Thymus (tissue), 14 donors: ENCODE measurements at places on chromosomes 5 and 9. TPM values are rescaled to one million over a fixed set of nuclear protein-coding genes. Genes with fewer than 3 reads are reported as not detected.

The CCL28 gene
- 2.0 TPM for total RNA-seq

The ANKH gene
- 17.3 TPM for total RNA-seq

The NUTM2F gene
- total RNA-seq: not detected

The EQTN gene
- 0.05 TPM for total RNA-seq

The AJM1 gene
- total RNA-seq: 0.42 TPM

The PAIP2 gene
- total RNA-seq: 108 TPM

The GPR150 gene
- total RNA-seq: 0.19 TPM

GRCh38 chr5:180176191-180176590 is 32.8 kb downstream of the RASGEF1C start:
- no peak overlapping the region for H3K27ac ChIP-seq
- no peak overlapping the region for H3K4me3 ChIP-seq
- DNase-seq: no peak
- no peaks in the 10 kb centered on the region for H3K36me3 ChIP-seq

GRCh38 chr5:16727755-16728325 is 111.0 kb upstream of the RETREG1 start:
- no peaks in the 10 kb centered on the region for H3K36me3 ChIP-seq
- no peaks in the 10 kb centered on the region for H3K27me3 ChIP-seq
- DNase-seq: no peak
- no peak overlapping the region for H3K27ac ChIP-seq
- no peak overlapping the region for H3K4me3 ChIP-seq
- H3K4me1 ChIP-seq: peaks cover 4% of the 10 kb centered on the region

- no peaks in the 10 kb centered on the region for H3K36me3 ChIP-seq
- H3K4me1 ChIP-seq: no peaks in the 10 kb centered on the region
- no peaks in the 10 kb centered on the region for H3K27me3 ChIP-seq
- no peak for DNase-seq
Observed at GRCh38 chr9:107263289-107263688, 19.8 kb upstream of the RAD23B start.

DNA sequence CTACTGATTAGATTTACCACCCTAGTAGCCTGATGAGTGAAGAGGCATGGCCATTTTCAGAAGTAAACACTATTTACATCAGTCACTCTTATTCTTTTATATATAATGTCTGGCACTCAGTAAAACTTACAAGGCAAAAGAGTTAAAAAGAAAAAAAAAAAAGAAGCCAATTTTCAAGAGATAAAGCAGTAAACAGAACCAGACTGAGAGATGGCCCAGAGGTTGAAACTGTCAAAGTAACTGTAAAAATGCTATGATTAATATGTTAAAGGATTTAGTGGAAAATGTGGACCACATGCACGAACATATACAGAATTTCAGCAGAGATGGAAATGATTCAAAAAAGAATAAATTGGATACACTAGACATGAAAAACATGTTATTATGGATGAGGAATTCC is 6.4 kb upstream of the GPR150 start:
- no peaks in the 10 kb centered on the region for H3K36me3 ChIP-seq
- H3K4me1 ChIP-seq: no peaks in the 10 kb centered on the region
- DNase-seq: no peak

- no peak overlapping the region for H3K4me3 ChIP-seq
- H3K4me1 ChIP-seq: no peaks in the 10 kb centered on the region
- H3K27ac ChIP-seq: no peak overlapping the region
Observed at GRCh38 chr5:68657055-68657961, 436.5 kb upstream of the SLC30A5 start.

GRCh38 chr9:130944510-130945058 is 5.5 kb upstream of the FIBCD1 start:
- H3K36me3 ChIP-seq: no peaks in the 10 kb centered on the region
- peaks cover 51% of the 10 kb centered on the region for H3K27me3 ChIP-seq
- H3K27ac ChIP-seq: no peak overlapping the region
- no peak overlapping the region for H3K4me3 ChIP-seq
- peaks cover 2% of the 10 kb centered on the region for H3K4me1 ChIP-seq

- H3K36me3 ChIP-seq: no peaks in the 10 kb centered on the region
- H3K27ac ChIP-seq: no peak overlapping the region
- H3K4me3 ChIP-seq: no peak overlapping the region
- no peaks in the 10 kb centered on the region for H3K27me3 ChIP-seq
- no peak for DNase-seq
Observed at GRCh38 chr9:121249563-121249962, 18.4 kb upstream of the GSN start.

DNA sequence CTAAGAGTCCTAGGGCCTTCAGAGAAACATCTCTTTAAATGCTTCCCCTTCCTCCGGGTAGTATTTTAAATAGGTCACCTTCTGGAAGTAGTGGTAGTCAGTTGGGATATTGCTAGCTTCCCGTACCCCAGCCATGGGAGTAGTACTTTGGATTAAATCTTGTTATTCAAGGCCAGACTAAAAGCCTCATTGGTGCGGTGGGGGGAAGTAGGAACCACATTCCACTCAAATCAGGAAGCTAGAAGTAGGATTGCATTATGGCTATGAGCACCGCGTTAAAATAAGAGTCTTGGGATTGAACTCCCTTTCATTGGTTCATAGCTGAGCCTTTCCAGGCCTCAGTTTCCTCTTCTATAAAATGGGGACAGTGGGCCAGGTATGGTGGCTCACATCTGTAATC is 6.7 kb downstream of the KCNIP1 start:
- no peaks in the 10 kb centered on the region for H3K36me3 ChIP-seq
- H3K4me3 ChIP-seq: no peak overlapping the region
- no peak overlapping the region for H3K27ac ChIP-seq
- no peaks in the 10 kb centered on the region for H3K4me1 ChIP-seq
- no peak for DNase-seq

DNA sequence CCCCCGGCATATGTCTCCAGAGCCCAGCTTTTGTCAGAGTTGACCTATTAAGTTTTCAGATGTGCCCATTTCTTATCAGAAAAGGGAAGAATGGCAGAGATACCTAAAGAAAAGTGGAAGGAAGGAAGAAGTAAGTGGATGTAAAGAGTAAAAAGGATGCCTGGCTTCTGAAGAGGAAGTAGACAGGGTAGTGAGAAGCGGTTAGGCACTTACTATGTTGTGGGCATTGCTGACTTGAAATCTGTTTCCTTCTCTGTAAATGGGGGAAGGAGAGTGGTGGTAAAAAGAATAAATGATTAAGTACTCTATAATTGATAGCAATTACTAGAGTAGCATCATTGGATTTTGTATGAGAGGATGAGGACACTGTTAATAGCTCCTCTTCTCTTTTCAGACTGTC is 9.9 kb downstream of the ANP32B start:
- peaks cover 14% of the 10 kb centered on the region for H3K36me3 ChIP-seq
- no peak overlapping the region for H3K27ac ChIP-seq
- H3K4me3 ChIP-seq: no peak overlapping the region
- peaks cover 22% of the 10 kb centered on the region for H3K4me1 ChIP-seq
- no peak for DNase-seq

GRCh38 chr5:119309326-119309725 is 46.5 kb upstream of the TNFAIP8 start:
- H3K36me3 ChIP-seq: peaks cover 4% of the 10 kb centered on the region
- peaks cover 48% of the 10 kb centered on the region for H3K4me1 ChIP-seq
- H3K27ac ChIP-seq: peak overlapping the region; percentile 97

GRCh38 chr9:95506678-95507463 is 9.9 kb downstream of the PTCH1 start:
- no peaks in the 10 kb centered on the region for H3K36me3 ChIP-seq
- peak overlapping the region; percentile 53 for H3K27ac ChIP-seq
- H3K4me1 ChIP-seq: peaks cover 46% of the 10 kb centered on the region

DNA sequence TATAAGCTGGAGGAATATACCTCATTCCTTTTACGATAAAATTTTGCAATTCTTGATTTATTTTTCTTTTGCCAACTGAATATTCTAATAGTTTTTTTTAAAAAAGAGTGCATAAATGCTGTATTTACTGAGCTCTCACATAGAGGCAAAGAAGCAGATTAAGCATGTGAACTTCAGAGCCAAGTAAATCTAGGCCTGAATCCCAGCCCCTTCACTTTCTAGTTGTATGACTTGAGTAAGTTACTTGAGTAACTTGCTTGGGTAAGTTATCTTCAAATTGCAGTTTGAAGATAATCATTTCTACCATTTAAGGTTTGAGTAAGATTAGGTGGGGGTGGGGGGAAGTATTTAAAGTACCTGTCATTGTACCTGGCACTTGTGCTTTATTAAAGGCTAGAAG is 21.8 kb downstream of the LURAP1L start:
- H3K27me3 ChIP-seq: no peaks in the 10 kb centered on the region
- H3K36me3 ChIP-seq: no peaks in the 10 kb centered on the region
- H3K27ac ChIP-seq: no peak overlapping the region
- no peaks in the 10 kb centered on the region for H3K4me1 ChIP-seq
- no peak for DNase-seq

DNA sequence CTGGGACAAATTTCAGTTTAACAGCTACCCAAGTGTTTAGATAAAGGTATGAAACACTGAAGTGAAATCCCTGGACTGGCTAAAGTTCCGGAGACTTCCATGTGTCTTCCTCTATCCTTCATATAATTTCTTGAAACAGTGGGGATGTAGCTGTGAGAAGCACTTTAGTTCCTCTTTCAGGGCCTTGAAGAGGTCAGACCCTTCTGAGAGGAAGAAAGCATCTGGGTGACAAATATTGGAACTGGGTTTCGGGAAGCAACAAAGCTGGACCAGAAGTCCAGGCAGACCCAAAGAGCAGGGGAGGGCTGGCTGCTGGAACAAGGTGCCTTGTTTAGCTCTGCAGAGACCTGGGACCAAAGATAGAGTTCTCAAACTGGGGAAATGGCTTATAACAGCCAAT is 75.4 kb upstream of the ZFAND5 start:
- H3K4me1 ChIP-seq: no peaks in the 10 kb centered on the region
- H3K4me3 ChIP-seq: no peak overlapping the region
- no peak for DNase-seq
- H3K27ac ChIP-seq: no peak overlapping the region
- no peaks in the 10 kb centered on the region for H3K36me3 ChIP-seq

DNA sequence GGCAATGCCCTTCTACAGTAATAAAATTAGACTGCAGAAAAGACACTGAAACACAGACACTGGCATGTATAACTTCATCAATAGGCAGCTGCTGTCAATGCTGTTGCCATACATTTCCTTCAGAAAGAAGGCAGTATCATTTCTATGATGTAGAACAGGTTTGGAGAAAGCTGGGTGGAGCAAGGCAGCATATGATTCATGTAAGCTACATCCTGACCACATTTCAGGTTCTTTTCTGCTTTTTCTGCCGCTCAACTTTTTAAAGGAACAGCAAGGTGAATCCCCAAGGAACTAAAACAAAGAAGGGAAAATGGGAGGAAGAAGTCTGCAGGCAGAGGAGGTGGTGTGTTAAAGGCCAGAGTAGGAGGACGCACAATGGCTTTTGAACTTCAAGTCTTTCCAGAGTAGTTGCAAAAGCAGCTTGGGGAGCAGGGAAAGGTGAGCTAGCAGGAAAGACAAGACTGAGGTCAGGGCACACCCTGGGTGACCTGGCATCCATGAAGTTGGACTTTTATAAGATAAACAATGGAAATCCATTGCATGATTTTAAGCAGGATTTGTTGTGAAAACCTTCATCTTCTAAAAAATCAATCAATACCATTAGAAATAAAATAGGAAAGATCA is 142.1 kb downstream of the MED10 start:
- H3K27ac ChIP-seq: no peak overlapping the region
- H3K4me3 ChIP-seq: no peak overlapping the region
- no peaks in the 10 kb centered on the region for H3K4me1 ChIP-seq
- DNase-seq: no peak

DNA sequence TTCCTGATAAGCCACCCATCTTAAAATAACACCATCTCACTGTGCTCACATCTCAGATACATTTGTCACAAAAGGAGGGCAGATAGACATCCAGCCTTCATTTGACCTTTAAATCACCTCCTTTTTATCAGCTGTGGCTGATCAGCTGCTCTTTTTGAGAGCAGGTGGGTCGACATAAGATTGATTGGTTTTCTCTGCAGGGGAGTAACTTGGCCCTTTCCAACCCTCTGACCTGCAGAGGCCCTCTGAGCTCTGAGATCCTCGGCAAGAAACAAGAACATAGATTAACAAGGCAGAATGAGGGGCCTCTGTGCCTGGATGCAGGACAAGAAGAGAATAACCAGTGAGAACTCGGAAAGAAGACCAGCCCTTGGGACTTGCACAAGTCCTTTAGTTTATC is 33.5 kb upstream of the GLRA1 start:
- H3K27me3 ChIP-seq: no peaks in the 10 kb centered on the region
- no peaks in the 10 kb centered on the region for H3K36me3 ChIP-seq
- no peak overlapping the region for H3K27ac ChIP-seq
- no peak for DNase-seq
- no peaks in the 10 kb centered on the region for H3K4me1 ChIP-seq

- peak overlapping the region; percentile 94 for H3K27ac ChIP-seq
- H3K4me3 ChIP-seq: peak overlapping the region; percentile 73
- DNase-seq: peak; percentile 51
- H3K4me1 ChIP-seq: peaks cover 2% of the 10 kb centered on the region
- peaks cover 2% of the 10 kb centered on the region for H3K27me3 ChIP-seq
- no peaks in the 10 kb centered on the region for H3K36me3 ChIP-seq
Observed at GRCh38 chr5:42950456-42951292, 89.4 kb downstream of the ANXA2R start.

GRCh38 chr9:136606687-136607333 is 55.9 kb upstream of the EGFL7 start:
- no peaks in the 10 kb centered on the region for H3K36me3 ChIP-seq
- no peak overlapping the region for H3K4me3 ChIP-seq
- peaks cover 3% of the 10 kb centered on the region for H3K27me3 ChIP-seq
- peaks cover 79% of the 10 kb centered on the region for H3K4me1 ChIP-seq
- peak overlapping the region; percentile 5 for H3K27ac ChIP-seq
- no peak for DNase-seq

- H3K4me1 ChIP-seq: peaks cover 27% of the 10 kb centered on the region
- peak; percentile 27 for DNase-seq
- H3K27me3 ChIP-seq: peaks cover 11% of the 10 kb centered on the region
- no peaks in the 10 kb centered on the region for H3K36me3 ChIP-seq
- H3K4me3 ChIP-seq: peak overlapping the region; percentile 94
Observed at GRCh38 chr9:126327006-126327713, 531 bp downstream of the MVB12B start.

DNA sequence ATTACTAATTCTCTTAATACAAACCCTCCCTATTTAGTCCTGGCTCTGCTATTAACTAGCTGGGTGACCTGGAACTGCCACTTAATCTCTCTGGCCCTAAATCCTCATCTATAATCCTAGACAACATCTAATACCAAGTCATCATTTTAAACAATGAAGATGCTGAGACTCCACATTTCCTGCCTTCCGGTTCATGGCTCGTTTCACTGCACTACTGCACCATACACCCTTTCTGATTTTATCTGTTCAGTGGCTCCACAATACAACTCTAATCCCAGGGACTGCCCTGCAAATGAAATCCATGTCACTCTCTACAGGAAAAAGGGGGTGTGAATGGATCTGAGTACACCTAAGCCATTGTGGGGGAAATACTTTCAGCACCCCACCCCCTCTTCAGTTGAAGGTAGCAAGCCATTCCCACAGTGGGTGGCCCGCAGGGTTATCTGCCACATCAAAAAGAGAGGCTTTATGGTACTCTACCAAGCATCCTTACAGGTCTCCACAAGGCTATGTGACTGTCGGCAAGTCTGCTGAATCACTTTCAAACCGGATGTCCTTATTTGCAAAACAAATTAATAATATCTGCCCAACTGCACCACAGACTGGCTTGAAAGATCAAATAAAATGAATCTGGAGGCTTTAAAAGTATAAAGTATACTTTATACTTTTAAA is 89.5 kb downstream of the EPB41L4A start:
- no peak overlapping the region for H3K4me3 ChIP-seq
- no peaks in the 10 kb centered on the region for H3K36me3 ChIP-seq
- no peak for DNase-seq
- no peaks in the 10 kb centered on the region for H3K27me3 ChIP-seq
- no peaks in the 10 kb centered on the region for H3K4me1 ChIP-seq
- no peak overlapping the region for H3K27ac ChIP-seq

GRCh38 chr5:125059255-125060002 is 313.0 kb upstream of the ZNF608 start:
- no peak overlapping the region for H3K4me3 ChIP-seq
- no peaks in the 10 kb centered on the region for H3K36me3 ChIP-seq
- H3K4me1 ChIP-seq: peaks cover 10% of the 10 kb centered on the region
- no peaks in the 10 kb centered on the region for H3K27me3 ChIP-seq
- H3K27ac ChIP-seq: no peak overlapping the region
